ENCODE measurements at places on chromosomes 16 and 17.
A peak's percentile ranks its signal among the peaks of the same experiment; 100 is the strongest.

DNA sequence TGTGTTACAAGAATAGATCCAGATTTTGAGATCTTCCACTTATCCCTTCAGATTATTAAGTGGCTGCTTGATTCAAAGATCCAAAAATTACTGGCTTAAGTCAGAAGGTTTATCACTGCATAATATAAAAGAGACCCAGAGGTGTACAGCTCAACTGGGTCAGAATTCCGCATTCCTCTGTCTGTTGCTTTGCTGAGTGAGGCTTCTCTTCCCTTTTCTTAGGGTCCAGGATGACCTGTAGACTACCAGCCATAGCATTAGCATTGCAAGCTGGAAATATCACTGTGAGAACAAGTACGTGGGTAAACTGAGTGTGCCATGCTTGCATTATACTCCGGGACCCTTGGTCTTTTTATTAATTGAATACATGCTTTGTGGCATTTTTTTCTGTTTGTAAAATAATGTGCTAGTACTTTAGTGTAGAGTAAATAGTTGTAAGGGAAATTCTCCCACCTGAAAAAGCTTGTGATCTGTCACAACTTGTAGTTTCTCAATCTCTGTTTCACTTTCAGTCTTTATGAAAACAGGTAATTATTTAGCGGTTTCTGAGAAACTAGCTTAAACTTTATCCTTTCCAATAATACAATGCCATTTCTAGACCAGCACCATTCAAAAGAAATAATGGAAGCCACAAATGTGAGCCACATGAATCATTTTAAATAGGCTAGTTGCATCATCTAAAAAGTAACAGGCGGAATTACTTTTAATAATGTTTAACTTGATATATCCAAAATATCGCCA is 61.6 kb downstream of the TNRC6C start:
- DNase-seq, result no peak

DNA sequence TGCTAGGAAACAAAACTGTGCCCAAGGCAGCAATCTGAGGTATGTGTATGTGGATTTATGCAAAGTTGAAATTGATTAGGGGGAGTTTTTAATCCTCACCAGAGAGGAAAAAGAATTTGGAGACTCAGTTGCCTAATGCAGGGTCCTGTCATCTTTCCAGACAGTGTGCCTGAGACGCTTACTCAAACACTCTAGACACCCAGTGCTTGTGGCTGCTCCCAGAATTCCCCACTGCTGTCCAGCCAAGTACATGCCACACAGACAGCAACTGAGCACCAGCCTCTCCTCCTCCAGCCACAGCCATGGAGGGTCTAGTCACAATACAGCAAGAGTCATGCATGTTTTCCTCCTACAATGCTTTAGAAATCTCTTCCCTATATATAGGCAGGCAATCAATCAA is 118.1 kb downstream of the HIC1 start:
- no peak for DNase-seq

DNA sequence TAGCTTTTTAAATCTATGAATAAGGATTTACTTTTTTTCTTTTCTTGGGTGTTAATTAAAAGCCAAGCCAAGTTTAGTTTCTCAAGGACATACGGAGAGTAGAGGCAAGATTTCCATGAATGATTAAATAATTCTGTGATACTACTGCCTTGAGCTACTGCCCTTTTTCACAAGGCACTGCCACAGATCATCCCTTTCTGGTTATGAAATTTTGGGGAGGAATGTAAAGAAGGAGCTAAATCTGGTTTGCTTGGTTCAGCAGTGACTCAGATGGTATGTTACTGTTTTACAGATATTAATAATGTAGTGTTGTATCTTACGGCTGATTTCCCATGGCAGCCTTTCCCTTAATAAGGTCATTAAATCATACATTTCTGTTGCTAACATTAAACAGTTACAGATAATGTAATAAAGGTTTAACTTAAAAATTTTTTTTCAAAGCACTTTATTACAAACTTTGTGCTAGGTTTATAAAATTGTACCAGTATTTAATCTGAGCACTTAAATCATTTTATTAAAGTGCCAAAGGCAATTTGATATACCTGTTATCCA is 2.6 kb downstream of the WSB1 start:
- DNase-seq, result peak; percentile 34

DNA sequence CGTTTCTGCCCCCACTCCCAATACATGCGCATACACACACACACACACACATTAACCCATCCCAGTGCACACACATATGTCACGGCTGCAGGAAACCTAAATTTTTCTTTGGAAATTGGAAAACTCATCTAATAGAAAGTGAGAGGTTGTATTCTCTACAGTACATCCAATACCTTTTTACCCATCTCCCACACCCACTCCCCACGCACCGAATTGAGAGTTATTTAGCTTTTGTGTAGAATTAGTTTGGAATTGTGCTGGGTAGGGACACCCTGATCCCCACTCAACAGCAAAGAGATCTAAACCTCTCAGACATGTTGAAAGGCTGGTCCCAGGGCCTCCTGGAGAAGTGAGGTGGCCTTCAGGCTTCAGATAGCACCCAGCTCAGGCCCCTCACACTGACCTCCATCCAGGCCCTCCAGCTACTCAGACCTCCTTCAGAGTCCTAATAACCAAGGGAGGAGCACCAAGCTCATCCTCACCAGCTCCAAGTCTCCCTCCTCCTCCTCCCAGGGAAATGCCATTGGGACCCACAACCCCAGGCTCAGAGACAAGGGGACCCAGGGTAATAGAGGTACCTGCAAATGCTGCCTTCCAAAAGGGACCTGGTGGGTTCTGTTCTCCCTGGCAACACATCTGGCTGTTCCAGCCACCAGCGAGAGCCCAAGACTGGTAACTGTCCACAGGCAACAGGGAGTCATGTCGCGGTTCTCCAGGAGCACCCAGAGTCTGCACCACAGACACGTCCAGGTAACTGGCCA is 955 bp downstream of the HOXB13 start:
- no peak for DNase-seq

DNA sequence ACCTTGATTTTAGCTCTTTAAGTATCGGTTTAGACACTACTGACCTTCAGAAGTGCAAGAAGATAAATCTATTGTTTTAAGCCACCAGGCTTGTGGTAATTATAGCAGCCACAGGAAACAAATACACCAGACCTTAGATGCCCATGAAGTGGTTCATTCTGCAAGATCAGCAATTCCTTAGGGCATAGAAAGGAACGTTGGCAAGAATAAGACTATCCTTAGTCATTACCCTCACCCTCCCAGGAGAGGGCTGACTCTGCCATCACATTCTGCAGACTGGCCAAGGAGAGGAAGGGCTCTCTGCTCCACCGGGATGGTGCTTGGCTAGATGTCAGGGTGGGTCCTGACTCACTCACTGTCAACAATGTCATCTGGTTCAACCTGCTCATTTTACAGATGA is 14.1 kb upstream of the NDEL1 start:
- no peak for DNase-seq

GRCh38 chr17:79478051-79478461 is 132.8 kb downstream of the RBFOX3 start:
- no peak for DNase-seq

DNA sequence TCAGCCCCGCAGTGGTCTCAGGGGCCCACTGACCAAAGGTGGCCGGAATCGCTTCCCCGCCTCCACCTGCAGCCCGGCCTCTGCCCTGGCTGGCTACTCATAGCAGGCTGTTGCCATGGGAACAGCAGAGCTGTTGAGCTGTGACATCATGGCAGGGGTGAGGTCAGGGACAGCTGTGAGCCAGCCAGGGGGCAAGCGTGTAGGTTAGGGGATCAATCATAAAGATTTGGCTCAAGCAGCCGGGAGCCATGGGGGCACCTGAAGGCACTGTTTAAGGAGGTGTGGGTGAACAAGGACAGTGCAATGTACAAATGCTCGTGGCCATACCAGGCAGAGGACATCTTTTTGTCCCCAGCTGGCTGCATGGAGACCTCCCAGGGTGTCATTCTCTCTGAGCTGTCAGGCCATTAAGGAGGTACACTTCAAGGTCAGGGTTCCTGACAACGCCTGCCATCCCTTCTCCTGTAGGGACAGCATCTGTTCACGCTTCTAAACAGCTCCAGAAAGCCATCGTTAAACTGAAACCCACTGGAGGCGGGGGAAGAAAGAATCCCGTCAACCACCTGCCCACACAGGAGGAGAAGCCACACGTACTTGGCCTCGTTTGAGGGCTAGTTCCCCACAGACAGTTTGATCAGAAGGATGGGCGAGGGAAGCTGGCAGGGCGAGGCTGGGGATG is at the start of gene CEP295NL:
CEP295NL (minus strand) TSS at position 101 of the 679 bp plus-strand sequence. CDS start 1,373 bp downstream, outside the sequence.
- DNase-seq, result no peak

- no peak for DNase-seq
Observed at GRCh38 chr17:19716108-19717030, at the start of gene SLC47A2. TSS of gene SLC47A2 (minus strand) at chr17:19716584. CDS start at chr17:19716555, 29 bp downstream.

DNA sequence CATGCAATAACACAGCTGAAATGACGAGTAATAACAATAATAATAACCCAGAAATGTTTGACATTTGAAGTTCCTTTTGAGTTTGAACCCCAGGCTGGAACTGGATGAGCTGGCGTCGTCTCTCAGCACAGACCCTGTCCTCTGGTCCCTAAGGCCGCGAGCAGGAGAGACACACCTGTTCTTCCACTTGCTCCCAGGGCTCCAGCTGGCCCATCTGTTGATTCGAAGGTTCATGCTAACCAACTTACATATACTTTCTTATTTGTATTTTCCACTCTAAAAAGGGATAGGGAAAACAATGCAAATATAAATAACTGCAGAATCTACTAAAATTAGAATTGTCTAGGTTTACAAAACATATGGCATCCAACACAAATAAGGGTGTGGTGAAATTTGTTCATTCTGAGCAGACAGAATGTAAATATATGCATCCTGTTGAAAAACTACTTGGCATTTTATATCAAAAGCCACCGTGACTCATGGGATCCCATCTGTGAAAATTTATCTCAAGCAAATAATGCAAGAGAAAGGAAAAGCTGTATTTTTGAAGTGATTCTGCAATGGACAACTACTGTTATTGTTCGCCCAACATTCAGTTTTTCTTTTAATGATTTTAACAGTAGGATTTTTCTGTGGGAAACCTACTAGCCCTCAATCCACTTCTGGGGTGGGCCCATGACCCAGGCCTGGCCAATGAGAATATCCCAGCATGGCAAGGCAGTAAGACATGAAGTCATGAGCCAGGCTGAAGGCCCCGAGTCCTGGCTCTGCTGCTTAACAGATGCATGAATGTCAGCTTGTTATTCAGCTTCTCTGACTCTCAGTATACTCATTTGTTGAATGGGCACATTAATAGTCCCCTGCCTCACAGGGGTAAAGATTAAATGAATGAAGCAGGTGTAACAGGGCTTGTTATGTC is 13.2 kb upstream of the RGS9 start:
- no peak for DNase-seq

- no peak for DNase-seq
Observed at GRCh38 chr16:64096689-64097088, 1025.2 kb downstream of the CDH11 start.

GRCh38 chr16:53055541-53056391 is 975 bp downstream of the CHD9 start:
- no peak for DNase-seq

DNA sequence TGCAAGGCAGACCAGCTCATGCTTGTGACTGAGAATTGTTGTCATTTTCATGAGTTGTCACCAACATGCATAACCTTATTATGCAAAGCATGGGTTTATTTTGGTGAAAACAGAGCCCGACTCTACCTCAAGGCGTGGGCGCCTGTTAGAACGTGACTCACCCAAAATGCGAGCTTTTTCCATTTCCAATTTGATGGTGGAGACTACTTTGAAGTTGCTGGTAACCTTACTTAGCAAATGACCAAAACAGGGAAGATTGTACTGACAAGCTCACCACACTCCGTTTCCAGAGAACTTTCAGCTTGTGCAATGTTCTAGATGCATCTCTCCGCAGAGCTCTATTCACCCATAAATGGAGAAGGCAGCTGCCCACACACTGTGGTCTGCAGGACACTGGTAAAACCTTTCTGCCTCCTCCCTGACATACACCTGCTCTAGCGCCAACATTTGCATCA is 284.5 kb downstream of the MAF start:
- DNase-seq, result no peak

DNA sequence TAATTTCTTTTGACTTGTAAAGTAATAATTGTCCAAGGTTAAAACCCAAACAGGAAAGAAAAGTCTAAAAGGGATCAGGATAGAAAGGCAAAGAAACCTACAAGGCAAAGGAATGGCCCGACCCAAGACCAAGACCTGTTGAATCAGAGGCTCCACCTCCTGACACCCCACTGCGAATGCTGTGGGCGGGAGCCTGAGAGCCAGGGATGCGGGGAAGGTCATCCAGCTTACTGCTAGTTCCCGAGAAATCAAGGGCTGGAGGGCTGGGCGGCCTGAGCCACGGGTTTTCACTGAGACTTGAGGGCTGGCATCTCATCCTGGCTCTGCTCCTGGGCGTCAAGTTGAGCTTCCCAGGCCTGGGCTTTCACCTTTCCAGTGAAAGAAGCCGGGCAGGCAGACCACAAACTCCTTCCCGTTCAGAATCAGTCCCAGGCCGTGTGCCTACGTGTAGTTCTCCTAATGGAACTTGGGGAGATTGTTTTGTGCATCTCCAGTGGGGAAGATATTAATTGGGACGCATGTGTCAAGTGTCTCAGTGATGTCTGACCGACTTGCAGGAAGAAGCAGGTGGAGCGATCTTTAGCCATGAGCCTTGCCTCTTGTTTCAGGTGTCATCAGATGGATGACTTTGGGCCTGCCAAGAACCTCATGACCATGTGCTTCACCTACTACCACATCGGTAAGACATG is 36.9 kb downstream of the CIBAR2 start:
- DNase-seq, result no peak

DNA sequence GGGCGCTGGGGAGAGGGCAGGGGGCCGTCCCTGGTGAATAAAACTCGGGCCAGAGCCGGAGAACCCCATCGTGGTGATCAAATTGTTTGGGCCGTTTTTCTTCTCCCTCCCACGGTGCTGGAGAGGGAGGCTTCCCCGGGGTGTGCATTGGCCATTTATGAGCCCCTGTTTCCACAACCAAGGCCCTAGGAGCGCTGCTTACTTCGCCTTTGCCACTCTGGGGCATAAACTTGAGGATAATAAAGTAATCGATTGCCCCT is 544 bp downstream of the CCP110 start:
- no peak for DNase-seq

DNA sequence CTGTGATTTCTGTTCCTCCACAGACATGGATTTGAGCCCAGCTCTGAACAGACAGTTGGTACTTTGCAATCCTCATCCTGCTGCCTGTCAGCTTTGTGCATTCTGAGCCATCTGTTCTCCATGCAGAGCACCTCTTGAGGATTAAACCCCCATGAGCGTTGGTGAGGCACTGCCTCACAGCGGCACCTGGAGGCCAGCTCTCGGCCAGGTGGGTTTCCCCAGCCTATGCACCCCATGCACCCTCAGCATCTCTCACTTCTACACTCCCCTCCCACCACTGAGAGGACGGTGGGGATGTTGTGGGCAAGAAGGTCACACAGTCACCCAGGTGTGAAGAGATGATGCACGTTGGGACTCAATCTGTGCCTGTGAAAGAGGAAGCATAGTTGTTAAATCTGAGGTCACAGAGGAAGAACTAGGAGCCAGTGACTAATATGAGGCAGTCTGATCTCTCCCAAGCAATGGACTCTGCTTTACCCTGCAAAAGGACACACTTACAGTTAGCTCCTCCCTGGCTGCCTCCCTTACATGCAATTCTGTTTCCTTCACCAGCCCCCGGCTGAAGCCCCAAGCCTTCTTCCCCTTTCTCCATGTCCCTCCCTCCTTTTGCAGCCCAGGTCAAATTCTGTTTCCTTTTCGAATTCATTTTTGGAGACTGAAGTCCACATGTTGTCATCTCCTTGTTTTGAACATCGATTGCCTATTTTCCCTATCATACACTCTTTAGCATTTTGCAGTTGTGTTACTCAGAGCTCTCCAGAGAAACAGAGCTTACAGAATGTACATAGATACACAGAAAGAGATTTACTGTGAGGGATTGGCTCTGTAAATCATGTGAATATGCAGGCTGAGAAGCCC is 58.5 kb downstream of the HS3ST3B1 start:
- DNase-seq, result no peak

Data from fibroblast of skin of left biceps (primary cell).